ENCODE measurements at places on chromosomes 2 and 18.

DNA sequence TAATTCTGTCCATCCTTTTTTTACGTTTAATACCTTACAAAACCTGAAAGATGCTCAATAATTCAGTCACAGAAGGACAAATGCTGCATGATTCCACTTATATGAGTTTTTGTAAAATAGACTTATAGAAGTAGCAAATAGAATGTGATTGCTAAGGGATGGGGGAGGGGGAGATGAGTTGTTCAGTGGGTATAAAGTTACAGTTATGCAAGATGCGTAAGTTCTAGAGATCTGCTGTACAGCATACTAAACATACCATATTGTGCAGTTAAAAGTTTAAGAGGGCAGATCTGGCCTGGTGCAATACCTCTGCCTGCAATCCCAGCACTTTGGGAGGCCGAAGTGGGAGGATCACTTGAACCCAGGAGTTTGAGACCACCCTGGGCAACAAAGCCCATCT lies 78.8 kb downstream of the TET3 start:
- no peak for DNase-seq

DNA sequence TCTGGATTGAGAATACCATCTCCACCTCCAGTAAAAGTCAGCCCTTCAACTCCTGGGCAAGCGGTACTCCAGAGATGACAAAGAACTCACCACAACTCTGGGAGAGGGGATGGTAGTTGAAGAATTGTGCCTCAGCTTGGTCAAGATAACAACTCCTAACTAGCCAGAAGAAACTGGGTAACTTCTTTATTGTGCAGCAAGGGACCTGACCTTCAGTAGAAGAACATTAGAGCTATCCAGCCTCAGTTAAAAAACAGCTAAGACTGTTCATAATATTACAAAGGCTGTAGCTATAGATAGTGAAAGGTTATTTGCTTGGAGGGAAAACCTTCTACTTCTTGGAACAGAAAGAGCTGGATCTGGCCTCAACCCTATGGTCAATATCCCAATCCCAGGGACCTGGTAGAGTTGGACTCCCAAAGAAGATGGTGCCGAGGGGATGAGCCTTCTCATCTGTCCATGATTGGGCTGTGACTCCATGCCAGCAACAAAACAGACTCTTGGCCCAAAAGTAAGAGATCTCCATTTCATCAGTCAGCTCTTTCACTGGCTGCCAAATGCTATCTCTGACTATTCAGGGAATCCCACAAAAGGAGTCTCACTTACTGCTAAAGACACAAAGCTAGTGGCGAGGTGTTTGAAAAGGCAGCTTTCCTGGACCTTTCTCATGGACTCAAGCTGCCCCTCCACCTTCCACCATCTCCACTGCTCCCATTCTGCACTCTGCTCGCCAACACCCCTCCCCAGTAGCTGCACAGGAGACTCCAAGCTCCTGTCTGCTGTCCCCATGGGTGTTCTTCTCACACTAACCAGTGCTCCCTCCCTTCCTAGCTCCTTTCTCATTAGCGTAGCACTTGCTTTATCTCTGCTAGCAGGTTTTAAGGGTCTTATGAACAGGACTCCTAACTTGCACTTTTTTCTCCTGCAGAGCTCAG lies 145.8 kb downstream of the CAPN13 start:
- DNase-seq = no peak

DNA sequence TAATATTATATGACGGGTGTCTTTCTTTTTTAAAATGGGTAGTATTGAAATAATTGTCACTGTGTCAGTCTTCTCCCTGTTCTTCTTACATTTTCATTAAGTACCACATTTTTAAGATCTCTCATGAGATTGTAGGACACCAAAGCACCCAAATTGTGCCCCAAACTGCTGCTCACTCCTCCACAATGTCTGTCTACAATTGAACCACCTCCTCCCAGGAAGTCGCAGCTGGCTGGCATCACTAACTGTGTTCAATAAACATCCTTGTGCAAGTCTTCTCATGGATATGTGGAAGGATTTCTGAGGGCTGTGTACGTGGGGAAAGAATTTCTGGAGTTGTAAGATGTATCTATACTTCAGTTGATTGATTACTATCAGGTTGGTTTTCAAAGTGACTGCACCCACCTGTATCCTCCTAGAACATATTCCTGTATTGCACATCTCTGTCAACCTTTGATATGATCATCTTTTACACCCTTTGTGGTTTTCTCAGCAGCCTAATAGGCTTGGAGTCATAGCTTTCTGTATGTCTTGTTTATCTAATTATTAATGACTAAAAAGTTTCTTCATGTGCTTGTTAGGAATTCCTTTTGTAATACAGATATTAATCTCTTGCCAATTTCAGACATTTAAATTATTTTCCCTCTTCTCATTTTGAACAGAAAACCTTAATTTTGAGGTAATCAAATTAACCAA lies 774.9 kb downstream of the RNF144A start:
- no peak for DNase-seq

GRCh38 chr2:217948351-217948791 lies 54.4 kb downstream of the TNS1 start:
- no peak for DNase-seq

DNA sequence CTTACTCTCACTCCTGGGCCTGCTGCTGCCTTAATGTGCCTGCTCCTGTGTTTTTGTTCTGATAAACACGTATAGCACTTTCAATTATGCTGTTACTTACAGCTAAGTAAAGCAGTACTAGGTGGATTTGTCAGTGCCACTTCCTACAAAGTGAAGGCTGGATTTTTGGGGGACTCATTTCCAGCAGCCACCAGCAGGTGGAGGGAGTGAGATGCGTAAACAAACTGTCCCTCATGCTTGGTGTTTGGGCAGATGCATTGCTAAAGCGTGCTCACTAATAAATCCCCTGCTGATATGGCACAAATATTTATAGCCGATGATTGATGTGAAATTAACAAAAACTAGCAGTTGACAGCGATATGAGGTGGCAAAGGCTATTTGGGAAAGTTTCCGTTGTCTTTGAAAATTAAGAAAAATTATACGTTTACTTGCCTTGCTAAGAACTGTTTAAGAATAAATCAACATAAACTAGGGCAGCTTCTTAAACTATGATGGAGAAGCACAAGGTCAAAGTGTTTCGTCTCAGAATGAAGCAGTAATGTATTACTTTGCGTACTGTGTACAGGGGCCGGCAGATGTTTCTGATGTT lies 101.7 kb downstream of the AGAP1 start:
- peak; percentile 36 for DNase-seq

DNA sequence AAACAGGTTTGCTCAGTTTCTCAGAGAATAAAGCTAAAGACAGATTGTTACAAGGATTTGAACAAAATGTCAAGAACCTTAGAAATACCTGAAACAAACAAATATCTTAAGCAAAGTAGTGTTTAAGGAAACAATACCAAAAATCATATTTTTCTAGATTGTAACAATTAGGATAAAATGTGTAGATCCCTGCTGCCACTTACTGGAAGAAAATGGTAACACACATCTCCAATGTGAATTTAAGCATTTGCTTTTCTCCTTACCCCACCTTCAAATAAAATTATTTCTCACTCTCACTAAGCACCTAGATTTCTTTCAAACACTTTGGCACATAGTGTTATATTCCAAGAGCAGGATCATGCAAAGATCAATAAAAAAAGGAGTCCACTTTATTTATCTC lies 34.9 kb downstream of the SUCLG1 start:
- no peak for DNase-seq

DNA sequence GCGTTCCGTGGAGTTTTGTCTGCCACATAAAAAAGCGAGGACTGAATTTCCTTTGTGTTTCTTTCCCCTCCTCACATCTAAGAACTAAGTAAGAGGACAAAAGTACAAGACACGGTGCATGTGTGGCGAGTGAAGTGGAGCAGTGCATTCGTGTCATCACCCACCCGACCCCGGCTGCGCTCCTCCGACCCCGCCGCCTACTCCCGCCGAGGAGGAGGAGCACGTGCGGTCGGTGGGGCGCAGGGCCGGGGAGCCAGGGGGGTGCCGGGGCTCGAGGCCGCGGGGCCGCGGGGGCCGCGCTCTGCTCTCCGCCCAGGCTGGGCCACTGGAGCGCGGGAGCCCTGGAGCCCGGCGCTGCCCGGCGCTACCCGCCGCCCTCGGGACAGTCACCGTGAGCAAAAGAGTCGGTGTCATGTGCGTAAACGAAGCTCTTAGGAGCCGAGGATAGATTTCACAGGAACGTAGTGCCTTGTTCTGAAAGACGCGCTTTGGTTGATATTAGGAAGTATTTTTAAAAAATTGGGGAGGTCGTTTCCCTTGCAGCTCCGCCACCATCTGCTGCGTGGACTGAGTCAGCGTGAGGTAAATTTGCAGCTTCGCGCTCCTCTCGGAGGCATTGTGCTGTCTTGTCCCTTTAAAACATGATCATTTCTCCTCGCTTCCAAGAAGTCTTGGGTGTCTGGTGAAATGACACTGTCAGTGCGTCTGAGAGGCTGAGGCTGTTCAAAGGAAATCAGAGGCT lies 11.0 kb downstream of the TBR1 start:
- no peak for DNase-seq

DNA sequence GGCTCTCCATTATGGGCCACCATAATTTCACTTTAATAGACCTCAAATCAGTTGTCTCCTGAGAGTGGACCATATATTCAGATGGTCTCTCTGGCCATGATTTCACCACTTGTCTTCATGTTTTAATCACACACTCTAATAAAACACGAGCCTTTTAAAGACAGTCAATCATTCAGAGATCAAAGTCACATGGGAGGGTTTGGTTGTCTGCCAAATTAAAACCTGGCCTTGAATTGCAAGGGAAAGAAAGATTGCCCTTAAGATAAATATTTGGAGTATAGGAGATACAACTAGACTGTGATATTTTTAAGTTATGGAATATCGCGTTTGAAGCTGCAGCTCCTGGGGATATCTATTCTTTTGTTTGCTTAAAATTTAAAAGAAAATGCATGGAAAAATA lies 377.8 kb upstream of the DDX18 start:
- DNase-seq = no peak

DNA sequence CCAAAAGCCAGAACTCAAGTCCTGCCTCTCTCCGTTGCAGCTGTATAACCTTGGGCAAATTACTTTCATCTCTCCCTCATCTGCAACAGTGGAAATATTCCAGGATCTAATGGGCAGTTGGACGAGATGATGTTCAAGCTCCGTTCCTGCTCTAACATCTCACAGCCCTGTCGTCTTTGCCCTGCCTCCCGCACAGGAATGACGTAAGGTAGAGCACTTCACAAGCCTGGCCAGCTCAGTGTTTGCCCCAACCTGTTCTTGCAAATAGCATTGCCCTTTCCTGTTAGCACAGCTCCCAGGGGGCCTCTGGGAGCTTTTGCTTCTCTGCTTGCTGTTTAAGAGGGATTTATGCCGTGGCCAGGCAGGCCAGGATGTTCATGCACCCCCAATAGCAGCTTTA lies 107.9 kb downstream of the KLHL29 start:
- peak; percentile 27 for DNase-seq

DNA sequence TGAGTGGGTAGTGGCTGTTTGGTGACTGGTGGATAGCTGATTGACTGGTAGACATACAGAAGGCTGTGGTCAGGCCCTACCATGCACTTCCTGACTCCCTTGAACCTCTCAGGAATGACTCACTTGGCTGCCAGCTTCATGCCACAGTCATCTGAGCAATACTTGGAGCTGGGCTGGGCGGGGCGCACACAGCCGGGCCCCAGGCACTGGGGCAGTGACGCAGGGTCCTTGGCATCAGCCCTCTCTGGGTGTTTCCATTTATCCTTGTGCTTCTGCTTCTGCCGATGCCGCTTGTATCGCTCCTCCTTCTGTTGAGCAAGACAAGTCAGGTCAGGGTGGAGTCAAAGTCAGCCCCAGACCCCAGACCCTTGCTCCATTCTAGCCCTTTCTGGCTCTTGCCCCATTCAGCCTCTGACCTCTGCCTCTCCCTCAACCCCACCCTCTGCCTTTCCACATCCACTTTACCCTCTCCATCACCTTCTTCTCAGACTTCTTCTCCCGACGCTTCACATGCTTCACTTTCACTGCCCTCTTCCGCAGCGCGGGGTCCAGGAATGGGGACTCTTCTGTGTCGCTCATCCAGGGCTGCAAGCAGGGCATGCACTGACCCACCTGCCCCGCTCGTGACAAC lies 3.0 kb upstream of the MBD1 start:
- DNase-seq = no peak

DNA sequence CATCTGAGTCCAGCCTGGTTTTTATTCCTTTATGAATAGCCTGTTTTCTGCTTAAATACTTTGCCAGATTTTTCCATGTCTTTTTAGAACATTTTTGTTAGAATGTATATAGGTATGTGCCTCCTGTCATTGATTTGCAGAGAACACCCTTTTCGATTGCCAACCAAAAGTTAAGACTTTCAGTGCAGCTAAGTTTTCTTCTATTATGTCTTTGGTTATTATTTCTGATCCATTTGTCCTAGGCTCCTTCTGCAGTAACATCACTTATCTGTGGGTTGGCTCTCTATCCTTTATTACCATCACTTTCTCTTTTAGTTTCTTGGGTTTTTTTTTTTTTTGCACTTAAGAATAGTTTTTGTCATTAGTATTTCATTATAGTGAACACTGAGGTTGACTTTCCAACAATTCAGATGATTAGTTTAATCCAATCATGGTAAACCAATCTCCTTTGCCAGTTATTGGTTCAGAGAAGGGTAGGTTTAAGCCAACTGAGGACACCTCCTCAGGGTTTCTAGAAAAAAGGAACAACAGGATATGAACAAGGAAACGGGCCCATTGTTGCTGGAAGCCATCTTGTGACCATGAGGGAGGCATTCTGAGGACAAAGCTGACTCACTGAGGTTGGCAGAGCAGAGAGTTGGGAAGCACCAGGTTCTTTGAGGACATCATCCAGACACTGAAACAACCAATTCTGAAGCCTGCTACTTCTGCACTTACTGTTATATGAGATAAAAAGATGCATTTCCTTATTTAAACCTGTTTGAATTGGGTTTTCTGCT lies 37.9 kb upstream of the GBX2 start:
- no peak for DNase-seq

DNA sequence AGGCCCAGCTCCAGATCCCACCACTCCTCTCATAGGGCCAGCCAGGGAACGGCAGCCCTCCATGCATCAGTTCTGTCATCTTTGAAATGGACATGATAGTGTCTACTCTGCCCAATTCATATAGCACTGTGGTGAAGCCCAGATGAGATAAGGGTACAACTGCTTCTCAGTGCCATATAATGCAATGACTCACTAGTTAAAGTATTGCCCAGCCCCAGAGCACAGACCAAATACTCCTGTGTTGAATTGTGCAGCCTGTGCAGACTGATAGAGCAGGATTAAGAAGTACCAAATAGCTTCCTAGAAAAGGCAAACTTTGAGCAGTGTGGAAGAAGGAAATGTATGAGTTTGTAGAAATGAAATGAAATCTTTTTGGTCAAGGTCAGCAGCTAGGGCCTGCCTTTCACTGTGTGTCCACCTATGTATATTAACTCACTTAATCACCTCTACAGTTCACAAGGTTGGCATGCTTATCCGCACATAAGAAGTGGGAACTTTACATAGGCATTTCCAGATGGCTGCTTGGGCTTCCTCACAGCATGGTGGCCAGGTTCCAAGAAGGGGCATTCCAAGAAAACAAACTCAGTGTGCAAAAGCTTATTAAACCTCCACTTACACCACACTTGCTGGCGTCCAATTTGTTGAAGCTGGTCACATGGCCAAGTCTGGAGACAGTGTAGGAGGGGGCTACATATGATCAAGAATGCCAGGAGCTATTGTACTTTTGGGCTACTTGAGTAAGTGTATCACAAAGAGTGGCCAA lies 102.8 kb upstream of the COPS8 start:
- DNase-seq = no peak
